ENCODE measurements at places on chromosomes 2 and 18.

DNA sequence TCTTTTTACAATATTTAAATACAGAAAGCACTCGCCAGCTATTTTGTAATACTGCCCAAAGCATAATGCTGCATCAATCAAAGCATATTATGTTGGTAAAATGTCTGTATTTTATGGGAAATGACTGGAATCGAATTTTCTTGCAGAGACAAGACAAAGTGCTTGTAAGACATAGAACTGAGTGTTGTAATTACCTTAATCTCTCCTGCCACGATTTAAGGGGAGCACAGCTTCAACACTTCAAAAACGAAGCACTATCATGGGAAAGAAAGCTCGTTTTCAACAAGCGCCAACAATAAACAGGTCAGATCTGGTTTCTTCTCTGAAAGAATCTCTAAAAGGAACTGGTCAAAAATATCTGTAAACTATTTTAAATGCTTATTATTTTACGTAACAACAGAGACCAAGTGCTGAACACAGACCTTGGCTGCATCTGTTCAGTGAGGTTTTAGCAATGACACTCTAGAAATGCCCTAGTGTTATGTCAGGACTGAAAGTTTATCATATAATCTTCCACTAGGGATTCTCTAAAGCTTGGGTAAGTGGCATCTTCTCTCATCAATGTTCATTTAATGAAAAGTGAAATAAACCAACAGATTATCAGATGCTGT lies 19.0 kb downstream of the RND3 start:
- no peak for DNase-seq

- DNase-seq, result peak; percentile 72
These were observed 1.5 kb upstream of the UGP2 start for GRCh38 chr2:63840081-63840784.

DNA sequence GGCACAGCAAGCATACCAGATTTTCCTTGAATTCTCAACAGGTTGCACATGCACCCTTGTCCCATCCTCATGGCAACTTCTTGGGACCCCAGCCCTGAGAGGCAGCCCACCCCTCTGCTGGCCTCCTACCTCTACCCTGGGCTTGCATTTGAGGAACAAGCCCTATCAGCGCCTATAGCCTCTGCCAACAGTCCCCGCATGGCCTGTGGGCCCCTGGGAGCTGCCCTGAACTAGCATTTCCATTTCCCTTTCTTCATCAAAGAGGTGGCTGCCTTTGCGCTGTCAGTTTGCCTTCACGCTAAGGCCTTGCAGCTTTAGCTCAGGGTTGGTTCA lies 5.4 kb upstream of the ZAP70 start:
- DNase-seq, result no peak

- DNase-seq, result no peak
These were observed 16.0 kb upstream of the RPE start for GRCh38 chr2:209986415-209986814.

DNA sequence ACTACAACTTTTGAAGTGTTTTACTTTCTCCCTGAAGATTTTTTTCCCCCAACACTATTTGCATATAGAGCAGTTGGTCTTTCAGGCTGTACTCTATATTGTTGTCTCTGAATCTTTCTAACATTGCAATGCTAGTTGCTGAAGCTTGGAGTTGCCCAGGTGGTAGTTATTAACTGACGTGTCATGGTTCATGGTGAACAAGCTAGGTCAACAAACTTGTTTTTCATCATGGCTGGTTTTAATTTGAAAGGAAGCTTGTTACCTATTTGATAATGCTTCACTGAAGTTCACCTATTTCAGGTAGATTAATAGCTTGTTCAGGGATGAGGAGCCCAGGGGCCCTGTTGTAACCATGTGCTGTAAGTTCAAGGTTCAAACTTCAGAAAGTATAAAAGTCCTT lies 158.8 kb upstream of the ZEB2 start:
- DNase-seq, result no peak

DNA sequence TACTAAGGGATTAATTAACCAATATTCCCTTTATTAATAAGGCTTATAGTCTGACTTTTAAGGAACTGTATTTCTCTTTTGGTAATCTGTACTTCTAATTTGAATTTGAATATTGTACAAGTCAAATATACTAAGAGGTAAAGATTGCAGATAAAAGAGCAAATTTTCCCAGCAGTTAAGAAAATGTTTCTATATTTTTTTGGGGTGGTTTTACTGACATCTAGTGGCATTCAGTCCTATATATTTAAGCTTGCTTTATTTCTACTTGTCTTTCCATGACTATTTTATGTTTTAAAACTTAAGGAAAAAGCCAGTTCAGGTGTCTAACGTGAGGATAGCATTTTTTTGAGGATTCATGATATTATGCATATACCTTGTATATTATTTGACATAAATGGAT lies 41.6 kb downstream of the TDRD15 start:
- no peak for DNase-seq

- DNase-seq, result no peak
These were observed 13.7 kb downstream of the MTERF4 start for GRCh38 chr2:241088376-241088775.

DNA sequence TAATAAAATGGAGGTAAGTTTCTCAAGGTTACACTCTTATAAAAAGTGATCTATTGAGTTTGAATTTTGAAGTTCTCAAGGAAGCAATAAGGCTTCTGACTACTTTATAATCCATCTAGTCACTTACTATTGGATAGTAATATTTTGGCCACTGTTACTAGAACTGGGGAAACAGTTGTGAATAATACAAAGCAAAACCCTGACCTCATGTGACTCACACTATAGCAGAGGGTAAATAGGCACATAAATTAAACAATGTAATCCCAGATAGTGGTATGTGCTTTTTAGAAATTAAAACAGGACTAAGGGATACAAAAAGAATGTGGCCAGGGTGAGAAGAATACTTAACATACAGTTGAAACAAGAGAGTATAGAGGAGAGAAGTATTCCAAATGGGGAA lies 78.6 kb downstream of the CALCRL start:
- no peak for DNase-seq

All from NCI-H524 (cell line).